Foreskin keratinocyte (primary cell): ENCODE measurements at places on chromosomes 13 and 19. TPM values are rescaled to one million over a fixed set of nuclear protein-coding genes. Genes with fewer than 3 reads are reported as not detected.
A peak's percentile ranks its signal among the peaks of the same experiment; 100 is the strongest.

DNA sequence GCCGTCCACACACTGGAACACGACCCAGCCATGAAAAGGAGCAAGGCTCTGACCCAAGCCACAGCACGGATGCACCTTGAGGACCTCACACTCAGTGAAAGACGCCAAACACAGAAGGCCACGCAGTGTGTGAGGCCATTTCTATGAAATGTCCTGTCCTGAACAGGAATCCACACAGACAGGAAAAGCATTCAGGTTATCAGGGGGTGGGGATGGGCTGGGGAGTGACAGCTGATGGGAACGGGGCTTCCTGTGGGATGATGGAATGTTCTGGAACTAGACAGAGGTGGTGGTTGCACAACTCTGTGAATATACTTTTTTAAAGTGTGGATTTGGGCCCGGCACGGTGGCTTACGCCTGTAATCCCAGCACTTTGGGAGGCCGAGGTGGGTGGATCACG is 30.6 kb downstream of the GPX4 start:
- DNase-seq = no peak

Gene ZNF506
- total RNA-seq = 8.2 and 9.7 TPM in 2 replicates

DNA sequence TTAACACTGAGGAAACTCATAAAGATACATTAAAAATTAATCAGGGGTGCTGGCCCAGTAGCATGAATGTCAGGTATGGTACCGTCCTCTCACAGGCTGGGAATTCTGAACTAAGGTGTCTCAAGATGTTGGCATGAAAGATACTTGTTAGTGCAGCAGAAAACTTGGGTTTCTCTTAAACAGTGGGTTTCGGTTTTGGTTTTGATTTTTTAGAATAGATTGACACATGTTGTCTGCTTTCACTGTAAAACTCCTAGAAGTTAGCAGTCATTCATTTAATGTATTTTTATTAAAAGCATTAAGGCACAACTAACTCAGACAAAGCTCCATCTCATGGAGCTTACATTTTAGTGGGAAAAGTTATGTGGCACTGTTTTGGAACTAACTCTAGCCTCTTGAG is 3.5 kb upstream of the OBI1 start:
- DNase-seq = no peak

DNA sequence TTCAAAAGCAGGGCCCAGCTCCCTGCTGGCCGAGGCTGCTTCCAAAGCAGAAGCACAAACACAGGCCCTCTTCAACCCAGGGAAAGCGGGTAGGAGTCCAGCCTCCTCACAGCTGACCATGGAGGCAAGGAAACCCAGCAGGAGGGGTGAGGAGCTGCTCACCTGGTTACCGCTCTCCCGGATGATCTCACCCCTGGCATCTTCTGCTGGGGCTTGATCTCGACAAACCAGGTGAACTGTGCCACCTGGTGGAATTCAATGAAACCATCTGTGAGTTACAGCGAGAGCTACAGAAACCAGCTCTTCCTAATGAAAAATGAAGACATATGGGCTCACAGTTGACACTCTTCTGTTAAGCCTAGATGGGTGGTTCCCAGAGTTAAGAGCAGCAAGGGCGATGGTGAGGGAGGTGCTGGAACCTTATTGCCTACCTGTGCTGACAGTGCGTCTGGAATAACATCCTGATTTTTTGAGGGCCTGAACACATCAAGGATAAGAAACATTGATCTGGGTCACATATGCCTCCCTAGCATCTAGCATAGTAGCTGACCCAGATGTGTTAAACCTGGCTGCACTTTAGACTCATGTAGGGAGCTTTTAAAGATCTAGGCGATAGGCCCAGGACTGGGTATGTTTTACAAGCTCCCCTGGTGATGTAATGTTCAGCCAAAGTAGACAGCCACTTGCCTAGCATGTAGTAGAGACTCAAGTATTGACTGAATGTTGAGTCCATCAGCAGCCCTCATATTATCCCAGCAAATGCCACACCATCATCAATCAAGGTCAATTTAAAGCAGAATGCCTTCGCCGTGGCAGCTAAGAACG is 6.1 kb downstream of the DHRS12 start:
- peak; percentile 45 for DNase-seq

DNA sequence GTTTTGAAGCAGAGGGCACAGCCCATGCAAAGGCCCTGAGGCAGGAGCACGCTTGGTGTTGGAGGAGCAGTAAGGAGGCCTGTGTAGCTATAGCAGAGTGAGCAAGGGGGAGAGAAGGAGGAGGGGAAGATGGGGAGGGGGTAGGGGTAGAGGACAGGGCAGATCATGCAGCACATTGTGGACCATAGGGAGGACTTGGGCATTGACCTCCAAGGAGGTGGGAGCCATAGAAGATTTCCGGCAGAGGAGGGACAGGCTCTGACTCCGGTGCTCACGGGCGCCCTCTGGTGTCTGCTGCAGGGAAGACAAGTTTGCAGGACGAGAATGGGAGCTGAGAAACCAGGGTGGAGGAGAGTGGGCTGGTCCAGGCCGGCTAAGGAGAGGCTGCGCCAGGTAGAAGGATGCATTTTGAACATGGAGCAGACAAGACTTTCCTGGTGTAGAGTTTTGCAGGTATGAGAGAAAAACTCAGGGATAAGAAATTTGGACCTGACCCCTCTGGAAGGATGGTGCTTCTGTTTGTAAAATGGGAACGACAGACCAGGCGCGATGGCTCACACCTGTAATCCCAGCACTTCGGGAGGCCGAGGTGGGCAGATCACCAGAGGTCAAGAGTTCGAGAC is 13.7 kb upstream of the CREB3L3 start:
- peak; percentile 39 for DNase-seq

DNA sequence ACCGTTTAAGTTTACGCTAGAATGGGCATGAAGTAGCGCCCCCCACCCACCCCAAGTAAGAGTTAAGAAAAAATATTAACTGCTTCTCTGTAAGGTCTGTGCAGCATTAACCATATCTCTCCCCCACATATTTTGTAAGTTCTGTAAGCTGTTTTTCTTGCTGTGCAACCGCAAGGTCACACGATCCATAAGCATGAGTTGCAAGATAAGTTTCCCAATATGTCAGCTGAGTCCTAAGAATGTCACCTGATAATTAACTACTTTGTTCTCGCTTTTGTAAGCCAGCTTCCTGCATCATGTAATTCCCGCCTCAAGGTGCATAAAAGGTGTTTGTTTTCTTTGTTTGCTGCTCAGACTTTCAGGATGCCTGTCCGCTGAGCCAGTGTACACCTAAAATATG is 187.0 kb downstream of the MYO16 start:
- DNase-seq = no peak

GRCh38 chr13:27403203-27403678 is 21.2 kb upstream of the GTF3A start:
- DNase-seq = peak; percentile 34

- no peak for DNase-seq
Observed at GRCh38 chr19:42122691-42123607, 9.3 kb downstream of the POU2F2 start.

DNA sequence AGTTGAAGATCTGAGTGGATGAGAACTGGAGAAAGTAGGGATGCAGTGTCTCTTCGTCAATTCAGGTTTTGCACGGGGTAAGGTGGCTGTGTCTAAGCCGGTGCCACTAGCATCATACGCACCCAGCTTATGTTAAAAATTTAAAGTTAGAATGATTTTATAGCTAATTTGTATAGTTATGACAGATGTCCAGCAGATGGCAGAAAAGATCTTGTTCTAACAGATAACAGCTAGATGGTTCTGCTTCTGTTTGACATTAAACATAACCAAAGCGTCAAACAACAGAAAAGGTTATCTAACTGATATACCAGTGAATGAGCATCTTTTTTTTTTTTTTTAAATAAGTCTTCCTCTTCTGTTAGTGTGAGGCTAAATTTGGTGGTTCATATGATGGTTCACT is 18.8 kb upstream of the EDDM13 start:
- DNase-seq = peak; percentile 15
